Activated naive CD8-positive, alpha-beta T cell treated with anti-CD3 and anti-CD28 coated beads for 36 hours (primary cell): ENCODE measurements at places on chromosomes 3 and 15.
A peak's percentile ranks its signal among the peaks of the same experiment; 100 is the strongest.

- DNase-seq: no peak
These were observed 169.9 kb upstream of the ARHGEF26 start for GRCh38 chr3:153951276-153951675.

DNA sequence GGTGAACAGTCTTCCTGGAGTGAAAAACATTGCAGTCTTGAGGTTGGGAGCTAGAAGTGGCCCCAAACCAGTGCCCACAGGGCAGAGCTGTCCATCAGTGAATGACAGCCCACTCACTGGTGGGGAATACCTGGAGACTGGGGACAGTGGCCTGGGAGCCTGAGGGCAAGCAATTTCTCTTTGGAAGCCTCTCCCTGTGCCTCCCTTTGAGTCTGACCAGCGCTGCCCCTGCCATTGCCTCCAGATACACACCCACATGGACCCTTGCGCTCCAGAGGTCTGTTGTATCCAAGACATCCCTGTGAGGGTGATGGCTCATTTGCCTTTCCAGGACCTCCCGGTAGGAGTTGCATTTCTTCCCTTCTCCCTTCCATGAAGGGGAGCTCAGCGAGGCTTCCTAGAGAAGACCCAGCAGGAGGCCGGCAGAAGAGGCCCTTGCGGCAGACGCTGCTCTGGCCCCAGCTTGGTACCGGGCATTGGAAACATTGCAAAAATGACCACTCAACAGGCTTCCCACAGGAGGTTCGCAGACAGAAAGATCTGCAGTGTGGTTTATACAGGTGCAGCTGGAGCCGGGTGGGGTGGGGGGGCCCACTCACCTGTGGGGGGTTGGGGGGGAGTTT, 38.5 kb downstream of the KLF13 start:
- DNase-seq: no peak

GRCh38 chr3:77362936-77363335, 323.0 kb downstream of the ROBO2 start:
- DNase-seq: no peak

- DNase-seq: no peak
These were observed 36.2 kb downstream of the UMPS start for GRCh38 chr3:124766113-124767095.

DNA sequence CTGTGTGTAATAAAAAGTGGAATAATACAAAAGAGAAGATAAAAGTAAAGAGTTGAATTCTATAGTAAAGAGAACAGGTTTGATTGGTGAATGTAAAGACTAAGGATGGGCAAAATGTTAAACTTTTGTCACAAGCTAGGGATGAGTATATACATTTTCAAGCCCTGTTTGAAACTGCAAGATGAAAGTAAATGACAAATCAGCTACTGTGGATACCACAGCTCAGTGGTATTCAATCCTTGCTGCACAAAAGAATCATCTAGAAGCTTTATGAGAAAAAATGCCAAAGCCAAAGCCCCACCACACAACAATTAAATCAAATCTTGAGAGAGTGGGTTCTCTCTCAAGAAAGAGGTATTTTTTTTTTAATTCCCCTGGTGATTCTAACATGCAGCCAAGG, 67.7 kb downstream of the VPS13C start:
- DNase-seq: no peak

- no peak for DNase-seq
These were observed 47.0 kb downstream of the HCN4 start for GRCh38 chr15:73321496-73322450.

DNA sequence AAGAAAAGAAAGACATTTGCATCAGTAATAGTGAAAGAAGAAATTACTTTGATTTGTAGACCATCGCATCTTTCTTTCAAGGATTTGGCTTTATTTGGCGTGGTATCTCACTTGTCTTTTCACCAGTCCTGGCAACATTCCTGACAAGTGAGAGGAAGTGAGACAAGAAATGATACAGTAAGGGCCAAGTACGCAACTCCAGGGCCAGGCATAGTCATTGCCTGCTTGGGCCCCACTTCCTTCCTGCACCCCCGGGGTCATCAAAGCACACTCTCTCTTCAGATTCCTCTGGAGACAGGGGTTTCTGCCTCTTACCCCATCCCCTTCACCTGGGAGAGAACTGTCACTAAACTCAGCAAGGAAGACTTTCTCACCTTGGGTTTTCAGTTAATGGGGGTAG, 55.1 kb downstream of the CD47 start:
- no peak for DNase-seq

GRCh38 chr3:71203727-71204488, 379.6 kb downstream of the FOXP1 start:
- no peak for DNase-seq

DNA sequence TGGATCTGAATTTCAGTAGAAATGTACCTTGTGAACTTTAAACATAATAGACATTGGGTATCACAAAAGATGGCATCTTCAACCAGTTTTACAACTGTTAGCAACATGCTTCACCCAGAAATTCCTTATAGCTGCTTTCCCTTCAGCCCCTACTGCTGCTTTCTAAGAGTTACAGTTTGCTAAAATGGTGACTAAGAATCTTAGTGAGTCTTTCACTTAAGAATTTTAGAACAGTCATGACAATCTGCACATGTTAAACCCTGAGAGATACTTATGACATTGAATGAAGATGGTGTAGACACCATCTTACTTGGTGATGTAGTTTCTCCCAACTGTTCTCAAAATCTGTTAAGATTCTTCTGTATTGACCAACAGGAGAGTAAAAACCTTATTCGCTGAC, 129.7 kb upstream of the UBE2E1 start:
- DNase-seq: no peak

DNA sequence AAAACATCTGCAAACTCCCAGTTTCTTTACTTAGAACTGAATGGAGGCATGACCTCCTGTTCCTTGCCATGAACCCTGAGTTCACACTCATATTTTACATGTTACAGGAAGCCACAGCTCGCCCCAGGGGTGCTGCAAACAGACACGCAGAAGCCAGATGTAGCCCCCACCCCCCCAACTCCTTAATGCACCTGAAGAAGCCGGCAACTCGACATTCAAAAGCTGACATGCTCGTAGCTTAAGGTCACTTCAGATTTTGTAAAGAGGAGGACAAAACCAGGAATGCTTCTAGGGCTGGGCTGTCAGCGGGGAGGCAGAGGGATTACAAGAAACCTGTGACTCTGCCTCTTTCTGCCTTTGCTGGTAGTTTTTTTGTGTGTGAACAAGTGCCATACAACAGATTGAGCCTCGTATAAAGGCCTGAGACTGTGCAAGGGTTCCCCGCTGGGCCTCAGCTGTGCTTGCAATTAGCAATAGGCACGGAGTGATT, 42.0 kb upstream of the FEZF2 start:
- DNase-seq: no peak

DNA sequence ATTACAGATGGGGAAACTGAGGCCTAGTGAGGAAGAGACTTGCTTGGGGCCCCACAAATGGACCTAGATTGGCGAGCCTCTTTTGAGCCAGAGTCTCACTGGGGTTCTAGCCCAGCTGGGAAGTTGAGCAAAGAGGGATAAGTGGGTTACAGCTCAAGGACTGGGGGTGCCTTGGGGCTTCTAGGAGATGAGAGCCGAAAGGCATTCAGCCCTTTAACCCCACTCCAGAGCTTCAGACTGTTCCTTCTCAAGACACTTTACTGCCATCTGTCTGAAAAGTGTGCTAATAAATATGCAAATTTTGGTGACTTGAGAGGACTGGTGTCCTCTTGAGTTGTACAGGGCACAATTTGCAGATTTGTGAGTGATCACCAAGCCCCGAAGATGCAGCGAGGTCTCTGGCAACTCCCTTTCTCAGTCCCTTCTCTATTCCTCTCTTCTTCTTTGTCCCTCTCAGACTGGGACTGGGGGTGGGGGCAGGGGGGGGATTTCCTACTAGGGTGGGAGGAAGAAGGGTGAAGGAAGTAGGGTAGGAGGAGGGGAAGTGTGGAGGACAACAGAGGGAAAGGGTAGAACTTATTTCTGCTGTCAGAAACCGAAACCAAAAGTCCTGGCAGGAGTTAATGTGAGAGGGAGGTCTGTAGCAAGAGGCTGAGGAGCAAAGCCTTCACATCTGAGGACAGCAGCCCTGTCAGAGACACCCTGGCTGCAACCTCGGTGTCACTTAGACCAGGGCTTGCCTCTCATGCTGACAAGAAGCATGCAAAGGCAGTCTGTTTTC, 16.2 kb upstream of the ANKDD1A start:
- DNase-seq: peak; percentile 43

DNA sequence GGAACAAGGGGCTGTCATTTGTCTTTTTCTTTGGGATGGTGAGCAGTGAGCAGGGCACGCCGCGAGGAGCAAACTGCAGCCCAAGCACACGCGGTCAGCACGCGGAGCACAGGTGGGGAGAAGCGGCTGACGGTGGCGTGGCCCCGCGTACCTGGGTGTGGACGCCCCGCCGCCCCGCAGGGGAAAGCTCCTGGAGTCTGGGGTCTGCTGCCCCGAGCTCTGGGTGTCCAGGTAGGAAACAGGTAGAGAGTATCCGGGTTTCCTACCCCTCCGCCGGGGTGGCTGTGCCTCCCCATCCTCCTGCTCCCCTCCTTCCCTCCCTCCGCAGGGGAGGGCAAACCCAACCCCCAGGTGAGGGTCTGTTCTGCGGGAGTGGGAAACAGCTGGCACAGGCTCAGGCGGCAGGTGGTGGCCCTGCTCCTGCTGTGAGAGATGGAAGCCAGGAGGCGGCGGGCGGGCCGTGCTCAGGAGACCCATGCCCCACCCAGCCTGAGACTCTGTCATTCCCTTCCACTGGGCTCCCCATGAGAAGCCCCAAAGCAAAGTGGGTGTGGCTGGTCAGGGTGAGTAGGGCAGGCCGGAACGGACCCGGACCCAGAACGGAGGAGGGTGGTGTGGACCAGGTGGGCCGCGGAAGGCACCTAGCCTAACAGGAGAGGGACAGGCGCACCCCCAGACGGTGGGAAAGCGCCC, 56.9 kb upstream of the CGNL1 start:
- no peak for DNase-seq

DNA sequence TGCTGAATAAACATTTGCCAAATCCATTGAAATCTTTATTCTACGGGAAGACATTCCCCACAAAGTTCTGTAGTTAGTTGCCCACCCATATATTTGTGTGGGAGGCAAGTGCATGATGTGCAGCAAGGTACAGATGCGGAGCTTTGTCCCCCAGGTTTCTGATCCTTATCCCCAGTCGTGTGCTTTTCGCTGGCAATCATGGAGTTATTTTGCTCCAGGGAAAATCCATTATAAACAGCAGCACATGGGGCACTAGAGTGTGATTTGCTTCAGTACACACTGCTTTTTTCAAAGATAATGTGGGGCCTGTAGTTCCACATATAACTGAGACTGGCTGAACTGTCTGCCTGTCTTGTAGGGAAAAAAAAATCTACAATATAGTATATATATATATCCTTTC, 132.1 kb downstream of the FEZF2 start:
- no peak for DNase-seq

GRCh38 chr15:70269991-70270751, 172.5 kb upstream of the TLE3 start:
- DNase-seq: no peak

GRCh38 chr3:186896875-186897274, 33.5 kb upstream of the ST6GAL1 start:
- no peak for DNase-seq

- DNase-seq: peak; percentile 61
These were observed 609 bp downstream of the GOLGA8A start for GRCh38 chr15:34436956-34437442.

DNA sequence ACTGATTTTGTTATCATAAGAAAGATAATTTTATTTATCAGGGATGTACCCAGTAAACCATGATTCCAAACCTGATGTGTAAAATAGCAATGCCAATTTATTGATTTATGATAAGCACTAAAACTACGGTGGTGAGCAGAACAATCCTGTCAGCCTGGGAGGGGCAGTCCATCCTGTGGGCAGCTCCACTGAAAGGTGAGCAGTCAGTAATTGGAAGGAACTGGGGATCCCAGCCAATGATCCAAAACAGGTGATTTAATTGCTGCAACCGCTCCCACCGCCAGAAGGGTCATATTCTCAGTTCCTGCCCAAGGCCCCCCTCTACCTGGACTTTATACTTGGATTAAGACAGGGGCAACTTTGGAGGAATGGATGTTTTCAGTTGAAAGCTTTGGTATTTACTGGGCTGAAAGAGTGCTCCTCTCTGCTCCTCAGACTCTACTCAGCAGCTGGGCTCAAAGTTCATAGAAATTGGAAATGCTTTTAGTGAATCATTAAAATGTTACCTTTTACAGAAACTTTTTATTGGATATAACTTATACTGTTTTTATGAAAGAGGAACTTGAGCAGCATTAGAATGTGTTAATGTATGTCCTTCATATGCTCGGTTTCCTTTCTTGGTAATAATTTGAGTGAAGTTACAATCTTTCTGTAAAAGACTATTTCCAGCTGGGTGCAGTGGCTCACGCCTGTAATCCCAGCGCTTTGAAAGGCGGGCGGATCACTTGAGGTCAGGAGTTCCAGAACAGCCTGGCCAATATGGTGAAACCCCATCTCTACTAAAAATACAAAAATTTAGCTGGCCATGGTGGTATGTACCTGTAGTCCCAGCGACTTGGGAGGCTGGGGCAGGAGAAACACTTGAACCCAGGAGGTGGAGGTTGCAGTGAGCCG, 198.6 kb upstream of the IL12A start:
- DNase-seq: no peak

- DNase-seq: no peak
These were observed 125.8 kb downstream of the P2RY1 start for GRCh38 chr3:152960684-152961083.

- DNase-seq: no peak
These were observed 15.9 kb downstream of the SCG3 start for GRCh38 chr15:51697163-51697562.

GRCh38 chr3:74134831-74135230, 479.6 kb downstream of the CNTN3 start:
- DNase-seq: no peak

- no peak for DNase-seq
These were observed 102.7 kb upstream of the CHD2 start for GRCh38 chr15:92797168-92798052.

DNA sequence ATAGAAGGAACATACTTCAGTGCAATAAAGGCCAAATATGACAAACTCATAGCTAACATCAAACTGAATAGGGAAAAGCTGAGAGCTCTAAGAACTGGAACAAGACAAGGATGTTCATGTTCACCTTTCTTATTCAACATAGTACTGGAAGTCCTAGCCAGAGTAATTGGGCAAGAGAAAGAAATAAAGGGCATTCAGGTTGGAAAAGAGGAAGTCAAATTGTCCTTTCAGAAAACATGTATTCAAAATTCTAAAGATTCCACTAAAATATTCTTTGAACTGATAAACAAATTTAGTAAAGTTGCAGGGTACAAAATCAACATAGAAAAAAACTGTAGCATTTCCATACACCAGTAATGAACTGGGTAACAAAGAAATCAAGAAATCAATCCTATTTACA, 12.2 kb upstream of the ZNF197 start:
- DNase-seq: no peak

DNA sequence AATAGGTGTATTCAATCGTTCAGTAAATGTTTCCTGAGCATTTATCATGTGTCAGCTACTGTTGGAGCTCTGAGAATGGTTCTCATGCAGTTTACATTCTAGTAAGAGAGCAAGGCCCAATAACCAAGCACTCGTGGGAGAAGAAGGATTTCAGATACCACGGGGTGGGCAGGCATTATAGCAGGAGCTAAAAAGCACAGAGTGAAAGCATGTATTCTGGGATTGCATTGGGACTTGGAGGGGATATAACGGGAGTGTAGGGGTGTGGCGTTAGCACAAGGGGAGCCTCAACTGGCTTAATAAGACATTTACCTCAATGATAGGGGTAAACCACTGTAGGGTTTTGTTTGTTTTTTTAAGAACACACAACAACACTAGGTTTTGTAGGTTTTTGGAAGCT, 1.6 kb upstream of the SIAH2 start:
- DNase-seq: no peak

GRCh38 chr3:171935261-171936123, 92.3 kb downstream of the TMEM212 start:
- DNase-seq: no peak
